HFFc6 (cell line): ENCODE measurements at places on chromosomes 2 and 18.

- DNase-seq: peak; percentile 32
These were observed 161.0 kb upstream of the ZFP36L2 start for GRCh38 chr2:43387092-43388062.

- DNase-seq: no peak
These were observed 27.1 kb upstream of the ODC1 start for GRCh38 chr2:10475221-10475722.

- peak; percentile 51 for DNase-seq
These were observed 35.3 kb downstream of the KCNF1 start for GRCh38 chr2:10947005-10947440.

DNA sequence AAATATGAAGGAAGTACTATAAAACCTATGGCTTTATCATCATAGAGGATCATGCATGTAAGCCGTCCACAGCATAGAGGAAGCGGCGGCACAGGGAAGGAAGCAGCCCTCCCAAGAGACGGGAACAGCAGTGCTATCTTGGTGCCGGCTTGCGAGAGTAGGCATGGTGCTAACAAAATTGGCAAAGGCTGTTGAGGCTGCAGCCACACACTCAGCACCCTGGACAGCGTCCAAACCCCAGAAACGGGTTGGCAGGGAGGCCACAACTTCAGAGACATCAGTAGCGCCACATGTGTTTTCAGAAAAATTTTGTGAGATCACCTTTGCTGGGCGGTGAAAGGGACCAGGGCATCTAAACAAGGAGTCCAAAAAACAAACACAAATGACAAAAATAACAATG, 37.7 kb downstream of the NETO1 start:
- DNase-seq: no peak

- DNase-seq: no peak
These were observed 257.9 kb downstream of the PTPRM start for GRCh38 chr18:7824970-7825369.

DNA sequence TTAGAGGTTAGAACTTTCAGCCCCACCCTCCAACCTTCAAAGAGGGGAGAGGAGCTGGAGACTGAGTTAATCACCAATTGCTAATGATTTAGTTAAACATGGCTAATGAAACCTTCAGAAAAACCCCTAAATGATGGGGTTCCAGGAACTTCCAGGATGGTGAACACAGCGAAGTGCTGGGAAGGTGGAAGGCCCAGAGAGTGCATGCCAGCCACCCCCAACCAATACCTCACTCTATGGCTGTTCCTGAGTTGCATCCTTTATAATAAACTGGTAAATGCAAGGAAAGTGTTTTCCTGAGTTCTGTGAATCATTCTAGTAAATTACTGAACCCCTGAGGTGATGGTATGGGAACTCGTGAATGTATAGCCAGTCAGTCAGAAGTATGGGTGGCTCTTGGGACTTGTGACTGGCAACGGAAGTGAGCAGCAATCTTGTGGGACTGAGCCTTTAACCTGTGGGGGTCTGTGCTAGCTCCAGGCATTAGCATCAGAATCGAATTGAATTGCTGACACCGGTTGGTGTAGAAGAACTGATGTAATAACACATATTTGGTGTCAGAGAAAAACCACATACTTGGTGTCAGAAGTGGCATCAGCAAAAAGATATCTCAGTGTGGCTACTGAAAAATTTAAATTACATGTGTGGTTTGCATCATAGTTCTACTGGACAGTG, 37.4 kb downstream of the NPHP1 start:
- no peak for DNase-seq

DNA sequence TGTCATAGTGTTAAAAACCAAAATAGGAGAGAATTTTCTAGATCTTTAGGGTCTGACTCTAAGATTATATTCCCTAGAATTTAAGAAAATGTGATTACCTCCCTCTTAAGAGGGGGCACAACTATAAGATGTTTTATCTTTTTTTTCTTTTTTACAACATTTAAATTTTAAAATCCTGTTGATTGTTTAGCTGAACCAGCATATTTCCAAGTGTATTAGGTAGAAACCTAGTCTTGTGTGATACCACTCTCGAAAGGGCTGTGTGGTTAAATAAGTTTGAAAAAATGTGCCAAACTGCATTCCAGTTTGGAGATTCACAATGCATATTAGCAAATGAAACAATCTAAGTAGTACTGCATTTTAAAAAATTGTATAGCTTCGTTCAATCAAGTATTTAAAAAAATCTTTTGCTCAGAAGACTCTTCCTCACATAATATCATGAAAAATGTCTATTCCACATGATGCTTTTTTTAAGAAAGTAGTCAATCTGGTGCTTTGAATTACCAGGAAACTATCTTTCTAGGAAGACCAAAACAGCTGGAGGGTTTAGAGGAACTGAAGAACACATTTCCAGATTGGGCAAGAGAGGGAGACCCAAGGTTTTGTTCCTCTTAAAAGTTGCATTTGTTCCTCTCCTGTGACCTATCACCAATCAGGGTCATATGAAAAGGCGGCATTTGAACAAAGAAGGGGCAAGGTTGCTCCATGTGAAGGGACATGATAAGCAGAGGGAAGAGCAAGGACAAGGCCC, 98.8 kb downstream of the DPP4 start:
- DNase-seq: peak; percentile 16

DNA sequence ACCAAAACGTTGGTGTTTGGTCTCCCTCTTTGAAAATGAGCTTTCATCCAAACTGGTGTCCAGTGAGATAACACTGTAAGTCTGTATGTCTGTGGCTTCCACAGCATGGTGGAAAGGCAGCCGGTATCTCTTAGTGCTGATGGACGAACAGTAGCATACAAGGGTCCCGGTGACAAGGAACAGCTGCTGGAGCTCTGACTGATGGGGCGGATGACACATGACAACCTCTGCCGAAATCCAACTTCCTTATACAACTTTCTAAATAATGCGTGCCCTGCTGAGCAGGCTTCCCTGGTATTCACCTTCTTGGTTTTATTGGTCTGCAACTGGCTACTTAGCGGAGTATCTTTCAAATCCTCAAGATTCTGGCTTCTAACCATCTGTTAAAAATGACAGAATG, 216.2 kb downstream of the SRBD1 start:
- no peak for DNase-seq

- DNase-seq: peak; percentile 64
These were observed 91.9 kb upstream of the FOSL2 start for GRCh38 chr2:28300485-28301341.

DNA sequence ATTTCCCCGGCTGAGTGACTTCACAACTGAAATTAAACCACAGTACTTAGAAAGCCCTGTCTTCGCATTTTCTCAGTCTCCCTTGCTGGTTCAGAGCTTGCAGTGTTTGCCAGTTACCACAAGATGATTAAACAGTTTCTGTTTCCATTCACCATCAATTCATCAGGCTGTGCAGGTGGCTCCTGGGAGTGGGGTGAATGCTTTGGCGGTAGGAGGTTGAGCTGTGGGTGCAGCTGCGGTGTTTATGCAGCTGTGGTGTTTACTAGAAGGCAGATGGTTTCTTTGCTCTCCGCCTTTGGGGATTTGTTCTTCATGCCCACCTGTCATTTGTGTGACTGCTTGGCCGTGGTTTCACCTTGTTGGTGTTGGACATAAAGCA, 16.1 kb downstream of the ACOXL start:
- no peak for DNase-seq

DNA sequence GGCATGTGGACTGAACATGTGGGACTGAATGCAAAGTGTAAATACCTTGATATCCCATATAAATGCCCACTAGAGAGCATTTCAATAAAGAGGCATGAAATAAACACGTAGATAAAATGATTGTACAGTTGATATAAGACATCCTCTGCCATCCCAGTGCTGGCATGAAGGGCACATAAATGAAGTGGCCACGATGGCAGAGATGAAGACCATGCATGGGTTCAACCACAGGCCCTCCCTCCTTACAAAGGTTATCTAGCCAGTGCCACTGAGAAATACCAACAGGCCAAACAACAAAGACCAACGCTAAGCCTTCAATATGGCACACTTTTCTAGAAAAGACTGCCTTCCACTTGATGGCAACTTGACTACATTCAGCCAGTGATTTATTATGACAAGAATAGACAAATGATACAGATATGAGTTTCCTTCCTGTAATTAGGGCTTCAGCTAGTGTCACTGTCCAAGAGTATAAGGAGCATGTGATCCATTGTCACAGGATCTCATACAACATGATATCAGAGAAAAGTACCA, 493.9 kb upstream of the MAP2 start:
- no peak for DNase-seq

- DNase-seq: no peak
These were observed 249.9 kb downstream of the DYSF start for GRCh38 chr2:71702971-71703898.

DNA sequence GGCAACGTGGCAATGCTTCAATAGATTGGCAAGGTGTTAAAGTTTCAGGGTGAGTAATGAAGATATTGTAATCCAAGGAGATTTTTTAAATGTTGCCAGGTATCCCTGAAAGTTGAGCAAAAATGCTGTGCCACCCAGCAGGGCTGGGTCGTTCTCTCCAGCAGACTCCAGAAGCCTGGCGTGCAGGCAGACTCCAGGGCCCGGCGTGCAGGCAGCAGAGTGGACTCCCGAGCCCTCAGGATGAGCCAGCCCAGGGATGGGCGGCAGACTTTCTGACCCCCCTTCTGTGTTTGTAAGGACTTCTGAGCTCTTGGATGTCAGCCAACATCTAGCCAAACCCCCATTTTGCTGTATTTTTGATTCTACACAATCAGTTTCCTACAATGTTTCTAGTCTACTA, 289.1 kb downstream of the ZNF516 start:
- no peak for DNase-seq

GRCh38 chr18:46099463-46099862, 1.4 kb upstream of the ATP5F1A start:
- no peak for DNase-seq

DNA sequence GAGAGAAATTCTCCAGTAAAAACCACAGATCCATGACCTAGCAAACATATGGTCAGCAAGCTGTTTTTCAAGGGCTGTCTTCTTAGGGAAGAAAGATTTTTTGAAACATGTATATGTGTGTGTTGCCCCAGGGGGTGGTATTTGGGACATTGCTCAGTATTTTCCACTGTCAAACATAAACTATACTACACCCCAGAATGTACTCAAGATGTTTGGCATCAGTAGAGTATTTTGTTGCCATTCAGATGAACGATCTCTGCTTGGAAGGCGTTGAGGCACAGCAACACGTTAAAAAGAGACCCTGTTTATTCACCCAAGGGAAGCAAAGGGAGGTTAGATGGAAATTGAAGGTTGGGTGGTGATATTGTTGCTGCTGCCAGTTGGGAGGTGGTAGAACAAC, 30.0 kb downstream of the EEF1B2 start:
- DNase-seq: no peak

DNA sequence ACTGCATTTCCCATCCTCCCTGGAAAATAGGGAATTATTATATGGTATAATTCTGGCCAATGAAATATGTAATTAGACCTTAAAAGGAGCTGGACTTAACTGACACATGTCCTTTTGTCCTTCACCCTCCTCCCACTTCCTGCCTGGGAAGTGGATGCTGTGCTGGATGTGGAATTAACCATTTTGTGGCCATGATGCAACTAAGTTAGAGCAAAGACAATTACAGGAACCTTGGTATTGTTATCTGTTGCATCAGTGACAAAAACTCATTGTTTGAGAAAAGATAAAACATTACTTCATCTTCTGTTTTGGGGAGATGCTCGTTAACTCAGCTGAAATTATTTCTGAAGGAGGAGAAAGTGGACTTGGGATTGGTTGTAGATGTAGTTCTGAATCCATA, 227.7 kb upstream of the BOD1L2 start:
- no peak for DNase-seq

DNA sequence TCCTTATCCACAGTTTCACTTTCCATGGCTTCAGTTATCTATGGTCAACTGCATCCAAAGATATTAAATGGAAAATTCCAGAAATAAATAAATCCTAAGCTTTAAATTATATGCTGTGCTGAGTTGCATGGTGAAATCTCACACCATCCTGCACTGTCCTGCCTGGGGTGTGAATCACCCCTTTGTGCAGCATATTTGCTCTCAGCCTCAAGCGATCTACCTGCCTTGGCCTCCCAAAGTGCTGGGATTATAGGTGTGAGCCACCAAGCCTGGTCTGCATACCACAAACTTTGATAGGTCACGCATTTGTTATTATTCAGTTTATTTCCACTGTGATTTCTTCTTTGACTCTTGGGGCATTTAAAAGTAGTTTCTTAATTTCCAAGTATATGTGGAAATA, 117.2 kb downstream of the SPIRE1 start:
- no peak for DNase-seq

DNA sequence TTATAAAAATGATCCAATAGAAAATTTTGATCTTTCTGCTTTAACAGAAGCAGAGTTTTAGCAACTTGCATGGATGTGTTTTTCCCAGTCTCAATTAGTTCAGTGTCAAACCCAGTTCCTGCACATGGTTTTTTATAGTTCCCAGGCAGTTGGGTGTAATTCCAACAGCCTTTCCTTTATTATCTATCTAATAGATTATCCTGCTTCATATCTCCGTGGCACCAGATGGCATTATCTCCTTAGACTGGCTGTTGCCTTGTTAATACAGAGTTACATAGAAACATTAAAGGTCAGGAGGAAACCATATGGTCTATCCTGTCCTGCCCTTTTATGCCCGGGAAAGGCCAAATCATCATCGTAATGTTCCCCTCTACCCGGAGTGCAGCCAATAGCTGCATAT, 400.9 kb upstream of the SMIM21 start:
- DNase-seq: no peak

- no peak for DNase-seq
These were observed 117.9 kb downstream of the SETBP1 start for GRCh38 chr18:44798433-44799048.

GRCh38 chr18:63421514-63421913, 762 bp downstream of the VPS4B start:
- no peak for DNase-seq

- DNase-seq: no peak
These were observed 25.5 kb upstream of the SOCS6 start for GRCh38 chr18:70263336-70263735.

DNA sequence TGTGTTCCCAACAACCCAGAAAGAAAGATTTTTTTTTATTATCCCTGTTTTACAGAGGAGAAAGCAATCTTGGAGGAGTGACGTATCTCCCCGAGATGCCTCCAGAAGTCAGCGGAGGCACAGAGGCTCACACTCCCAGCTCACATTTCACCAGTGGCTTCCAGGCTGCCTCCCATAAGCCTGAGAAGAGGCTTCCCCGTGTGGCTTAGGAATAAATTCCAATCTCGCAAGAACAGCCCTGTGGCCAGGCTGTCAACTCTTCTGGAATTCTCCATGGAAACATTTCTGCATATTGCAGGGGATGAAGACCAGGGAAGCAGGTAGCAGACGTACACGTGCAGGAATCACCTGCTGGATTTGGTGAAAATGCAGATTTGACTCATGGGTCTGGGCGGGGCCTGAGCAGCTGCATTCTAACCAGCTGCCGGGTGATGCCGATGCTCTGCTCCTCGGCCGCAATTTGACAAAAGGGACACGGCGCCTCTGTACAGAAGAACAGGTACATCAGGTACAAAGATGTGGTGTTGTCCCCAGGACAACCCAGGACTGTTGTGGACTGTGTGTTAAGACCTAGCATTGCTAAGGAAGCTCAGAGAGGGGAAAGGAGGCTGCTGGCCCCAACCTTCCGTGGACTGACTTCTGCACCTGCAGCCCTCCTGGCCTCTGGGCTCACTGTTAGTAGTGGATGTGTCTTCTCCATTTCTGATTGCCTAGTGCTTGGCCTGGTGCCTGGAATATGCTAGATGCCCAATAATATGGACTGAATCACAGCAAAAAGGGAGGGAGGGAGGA, 114.2 kb upstream of the ID2 start:
- DNase-seq: no peak
